ENCODE measurements at places on chromosomes 5 and 9.

DNA sequence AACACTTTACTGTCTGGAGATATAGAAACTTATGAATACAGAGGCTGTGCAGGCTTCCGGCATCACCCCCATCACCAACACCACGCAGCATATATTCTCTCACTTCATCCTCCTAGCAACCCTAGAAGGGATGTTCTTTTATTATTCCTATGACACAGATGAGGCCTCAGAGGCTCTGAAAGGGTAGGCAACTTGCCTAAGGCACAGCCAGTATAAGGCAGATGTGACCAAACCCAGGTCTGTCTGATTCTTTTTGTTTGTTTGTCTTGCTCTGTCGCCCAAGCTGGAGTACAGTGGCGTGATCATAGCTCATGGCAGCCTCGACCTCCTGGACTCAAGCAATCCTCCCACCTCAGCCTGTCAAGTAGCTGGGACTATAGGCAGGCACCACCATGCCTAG, 22.8 kb upstream of the CORO2A start:
- no peak for DNase-seq

- DNase-seq = no peak
Observed at GRCh38 chr5:82807021-82807420, 270.2 kb downstream of the TMEM167A start.

GRCh38 chr9:128175726-128176125, 15.6 kb downstream of the CIZ1 start:
- no peak for DNase-seq

- no peak for DNase-seq
Observed at GRCh38 chr5:57681942-57682341, 199.3 kb upstream of the ACTBL2 start.

DNA sequence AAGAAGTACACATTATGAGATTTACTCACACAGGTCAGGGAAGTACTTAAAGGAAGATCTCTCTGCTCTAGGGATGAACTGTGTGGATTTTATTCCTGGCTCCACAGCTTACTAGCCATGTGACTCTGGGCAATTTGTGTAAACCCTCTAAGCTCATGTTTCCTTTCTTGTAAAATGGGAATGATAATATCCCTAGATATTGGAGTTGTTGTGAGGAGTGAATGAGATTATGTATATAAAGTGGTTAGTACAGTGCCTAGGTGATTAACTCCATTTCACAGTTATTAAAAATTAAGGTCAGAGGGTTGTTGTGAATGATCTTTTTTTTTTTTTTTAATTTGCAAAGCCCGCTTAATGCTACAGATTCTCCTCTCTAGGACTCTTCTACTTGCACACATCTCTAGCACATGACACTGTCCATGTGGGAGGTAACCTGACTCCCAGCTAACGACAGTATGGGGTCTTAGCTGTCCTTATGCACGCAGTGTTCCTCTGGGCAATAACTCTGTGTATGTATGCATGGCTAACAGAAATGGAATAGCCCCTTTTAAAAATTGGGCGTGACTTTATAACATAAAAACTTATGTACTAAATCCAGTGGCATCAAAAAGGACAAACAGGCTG, 23.9 kb upstream of the MYOT start:
- no peak for DNase-seq

GRCh38 chr5:96601200-96601599, 61.0 kb upstream of the CAST start:
- DNase-seq = no peak

- no peak for DNase-seq
Observed at GRCh38 chr9:81387360-81388106, 301.8 kb downstream of the TLE1 start.

GRCh38 chr5:140140435-140140834, 14.7 kb downstream of the IGIP start:
- DNase-seq = no peak

DNA sequence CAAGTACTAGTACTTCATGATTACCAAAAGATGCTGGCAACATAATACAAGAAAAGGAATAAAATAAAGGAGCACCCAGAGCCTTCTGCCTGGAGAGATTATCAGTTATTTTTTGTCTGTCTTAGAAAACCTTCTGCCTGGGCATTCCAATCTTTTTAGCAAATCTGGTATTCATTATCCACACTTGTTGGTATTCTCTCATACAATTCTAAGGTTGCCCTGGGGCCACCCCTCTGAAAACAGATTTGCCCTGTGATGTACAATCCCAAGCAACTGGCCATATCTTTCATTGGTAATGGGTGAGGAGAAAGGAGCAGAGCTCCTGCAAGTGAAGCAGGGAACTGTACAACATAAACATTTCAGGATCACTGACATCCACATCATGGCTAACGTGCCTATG, 47.8 kb downstream of the WDR41 start:
- DNase-seq = no peak

GRCh38 chr9:77616191-77616590, 31.9 kb downstream of the GNA14 start:
- no peak for DNase-seq

GRCh38 chr9:106775960-106776359, 87.0 kb upstream of the ZNF462 start:
- no peak for DNase-seq

DNA sequence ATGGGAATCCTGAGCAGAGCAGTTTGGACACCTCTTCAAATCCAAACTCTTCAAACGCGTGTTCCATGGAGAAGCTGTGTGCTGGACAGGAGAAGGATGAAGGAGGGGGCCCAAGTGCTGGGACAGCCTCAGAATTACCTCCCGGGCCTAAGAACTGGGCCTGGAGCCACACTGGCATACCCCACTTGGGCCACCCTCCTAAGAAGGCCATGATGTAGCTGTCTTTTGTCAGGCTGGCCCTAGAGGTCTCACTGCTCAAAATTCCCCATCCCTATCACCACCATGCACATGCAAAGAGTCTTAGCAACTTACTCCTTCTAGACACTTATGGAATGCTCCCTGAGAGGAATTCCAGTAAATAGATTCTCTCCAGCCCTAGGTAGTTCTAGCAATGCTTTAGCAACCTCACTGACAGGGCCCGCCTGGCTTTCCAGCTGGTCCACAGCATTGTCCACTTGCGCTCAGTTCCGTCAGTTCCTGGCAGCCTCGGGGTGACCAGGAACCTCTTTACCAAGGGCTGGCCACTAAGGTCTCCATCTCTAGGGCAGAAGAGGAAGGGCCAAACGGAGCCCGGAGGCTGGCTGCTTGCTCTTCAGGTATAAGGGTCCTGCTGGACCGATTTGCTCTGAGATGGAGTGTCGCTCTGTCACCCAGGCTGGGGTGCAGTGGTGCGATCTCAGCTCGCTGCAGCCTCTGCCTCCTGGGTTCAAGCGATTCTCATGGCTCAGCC, 75.3 kb downstream of the RGS3 start:
- no peak for DNase-seq

GRCh38 chr5:56490971-56491468, 257.9 kb upstream of the ANKRD55 start:
- no peak for DNase-seq

DNA sequence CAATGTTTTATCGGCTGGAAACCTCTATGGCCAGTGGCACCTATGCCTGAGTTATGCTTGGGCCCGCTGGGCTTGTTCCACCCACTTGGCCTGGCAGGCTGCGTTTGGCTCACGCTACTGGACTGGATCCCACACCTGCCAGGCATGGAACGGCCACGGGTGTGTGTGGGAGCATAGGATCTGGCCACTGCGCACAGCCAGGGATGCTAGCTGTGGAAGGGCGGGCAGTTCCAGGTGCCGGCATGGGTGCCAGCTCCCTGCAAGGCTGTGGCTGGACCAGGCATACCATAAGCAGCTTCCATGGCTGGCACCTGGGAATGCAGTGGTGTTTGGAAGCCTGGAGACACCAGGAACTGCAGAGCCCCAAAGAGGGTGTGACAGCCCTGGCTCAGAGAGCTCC, 1063.9 kb upstream of the ACO1 start:
- DNase-seq = no peak

GRCh38 chr9:99373912-99374311, 151.8 kb downstream of the SEC61B start:
- DNase-seq = no peak

DNA sequence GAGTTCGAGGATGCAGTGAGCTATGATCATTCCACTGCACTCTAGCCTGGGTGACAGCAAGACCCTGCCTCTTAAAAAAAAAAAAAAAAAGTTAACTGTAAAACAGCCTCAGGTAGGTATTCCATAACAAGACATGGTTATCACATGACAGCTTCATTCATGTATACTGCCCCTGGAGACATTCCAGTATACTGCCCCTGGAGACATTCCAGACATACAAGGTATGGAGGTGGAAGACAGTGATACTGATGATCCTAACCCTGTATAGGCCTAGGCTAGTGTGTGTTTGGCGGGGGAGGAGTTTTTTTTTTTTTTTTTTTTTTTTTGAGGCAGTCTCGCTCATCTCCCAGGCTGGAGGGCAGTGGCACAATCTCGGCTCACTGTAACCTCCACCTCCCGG, 105.5 kb downstream of the RICTOR start:
- DNase-seq = no peak

DNA sequence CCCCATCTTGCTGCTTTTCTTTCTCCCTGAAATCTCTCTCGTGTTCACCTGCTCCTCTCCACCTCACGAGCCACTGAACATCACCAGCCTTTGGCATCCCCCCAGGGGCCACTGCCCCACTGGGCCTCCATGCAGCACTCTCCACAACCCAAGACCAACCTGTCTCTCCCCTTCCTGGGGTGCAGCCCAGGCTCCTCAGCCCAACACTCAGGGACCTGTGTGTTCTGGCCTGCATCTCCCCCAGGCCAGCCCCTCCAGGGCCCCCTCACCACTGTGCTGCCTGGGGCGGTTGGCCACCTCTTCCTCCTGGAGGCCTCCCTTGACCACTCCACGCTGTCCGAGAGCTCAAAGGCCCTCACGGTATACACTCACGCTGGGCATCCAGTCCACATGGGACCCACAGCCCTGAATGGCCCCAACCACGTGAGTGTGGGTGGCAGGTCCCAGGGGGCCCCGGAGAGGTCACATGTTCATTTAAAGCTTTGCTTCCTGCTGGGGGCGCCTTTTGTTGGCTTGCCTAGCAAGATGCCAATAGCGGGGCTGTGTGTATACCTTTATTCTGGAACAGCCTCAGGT, 453 bp upstream of the DOK3 start:
- no peak for DNase-seq

DNA sequence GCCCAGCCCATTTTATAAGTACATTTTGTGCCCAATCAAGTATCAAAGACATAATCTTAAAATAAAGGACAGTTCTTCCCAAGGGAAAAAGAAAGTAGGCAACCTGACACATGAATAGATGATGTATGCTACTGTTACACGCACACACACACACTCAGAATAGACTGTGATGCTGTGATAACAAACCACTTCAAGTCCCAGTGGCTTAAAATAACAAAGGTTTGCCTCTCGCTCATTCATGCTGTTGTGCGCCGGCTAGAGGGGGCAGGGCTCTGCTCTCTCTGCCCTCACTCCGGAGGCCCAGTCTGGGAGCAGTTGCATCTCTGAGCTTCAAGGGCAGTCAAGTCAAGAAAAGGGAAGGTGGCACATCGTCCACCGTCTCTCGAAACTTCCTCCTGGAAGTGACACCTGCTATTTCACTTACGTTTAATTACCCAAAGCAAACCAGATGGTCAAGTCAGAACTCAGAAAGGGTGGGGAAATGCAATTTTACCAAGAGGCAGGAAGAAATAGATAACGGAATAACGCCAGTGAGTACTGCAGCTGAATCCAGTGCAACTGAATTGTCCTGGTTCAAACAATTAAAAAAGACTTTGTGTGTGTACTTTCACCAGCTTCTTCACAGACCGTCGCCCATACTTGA, 43.3 kb downstream of the ANKRD33B start:
- no peak for DNase-seq

GRCh38 chr9:127522727-127523126, 71.4 kb downstream of the LRSAM1 start:
- no peak for DNase-seq

- peak; percentile 8 for DNase-seq
Observed at GRCh38 chr5:134647750-134648424, 698 bp upstream of the SEC24A start.

DNA sequence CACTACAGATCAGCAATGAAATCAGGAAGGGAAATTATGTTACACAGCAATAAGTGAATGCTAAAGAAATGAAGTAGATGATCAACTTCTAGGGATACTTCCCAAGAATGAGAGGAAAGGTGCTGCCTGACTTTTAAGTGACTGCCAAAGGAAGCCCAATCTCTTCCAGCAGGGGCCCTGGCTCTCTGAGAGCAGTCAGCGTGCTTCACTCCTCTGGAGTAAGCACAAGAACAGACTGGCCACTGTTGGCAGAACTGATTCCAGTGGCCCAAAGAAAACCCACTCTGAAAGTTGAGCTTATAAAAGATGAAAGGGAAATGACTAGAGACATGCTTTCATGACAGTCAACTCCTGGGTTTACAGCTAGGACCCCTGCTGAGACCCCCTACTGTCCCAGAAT, 41.8 kb downstream of the MTMR12 start:
- no peak for DNase-seq

GRCh38 chr5:119019949-119020348, 31.6 kb upstream of the DTWD2 start:
- DNase-seq = no peak

DNA sequence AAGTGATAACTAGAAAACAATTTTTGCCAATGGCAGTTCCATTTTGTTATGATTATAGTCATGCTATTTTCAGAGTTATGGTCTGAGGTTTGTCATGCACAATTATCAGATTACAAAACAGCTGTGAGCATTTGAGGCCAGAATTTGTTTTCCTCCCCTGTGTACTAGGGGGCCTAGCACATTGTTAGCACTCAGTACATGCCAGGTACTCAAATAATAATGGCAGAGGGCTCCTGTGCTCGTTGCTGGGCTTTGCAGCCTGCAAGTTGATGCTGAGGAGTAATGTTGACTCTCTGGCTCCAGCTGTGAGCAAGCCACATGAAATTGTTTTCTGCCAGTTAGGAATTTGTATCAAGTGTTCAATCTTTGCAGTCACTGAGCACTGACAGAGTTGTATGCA, 6.9 kb downstream of the DNAI1 start:
- DNase-seq = no peak

- DNase-seq = no peak
Observed at GRCh38 chr5:135944967-135945560, 9.7 kb downstream of the LECT2 start.

DNA sequence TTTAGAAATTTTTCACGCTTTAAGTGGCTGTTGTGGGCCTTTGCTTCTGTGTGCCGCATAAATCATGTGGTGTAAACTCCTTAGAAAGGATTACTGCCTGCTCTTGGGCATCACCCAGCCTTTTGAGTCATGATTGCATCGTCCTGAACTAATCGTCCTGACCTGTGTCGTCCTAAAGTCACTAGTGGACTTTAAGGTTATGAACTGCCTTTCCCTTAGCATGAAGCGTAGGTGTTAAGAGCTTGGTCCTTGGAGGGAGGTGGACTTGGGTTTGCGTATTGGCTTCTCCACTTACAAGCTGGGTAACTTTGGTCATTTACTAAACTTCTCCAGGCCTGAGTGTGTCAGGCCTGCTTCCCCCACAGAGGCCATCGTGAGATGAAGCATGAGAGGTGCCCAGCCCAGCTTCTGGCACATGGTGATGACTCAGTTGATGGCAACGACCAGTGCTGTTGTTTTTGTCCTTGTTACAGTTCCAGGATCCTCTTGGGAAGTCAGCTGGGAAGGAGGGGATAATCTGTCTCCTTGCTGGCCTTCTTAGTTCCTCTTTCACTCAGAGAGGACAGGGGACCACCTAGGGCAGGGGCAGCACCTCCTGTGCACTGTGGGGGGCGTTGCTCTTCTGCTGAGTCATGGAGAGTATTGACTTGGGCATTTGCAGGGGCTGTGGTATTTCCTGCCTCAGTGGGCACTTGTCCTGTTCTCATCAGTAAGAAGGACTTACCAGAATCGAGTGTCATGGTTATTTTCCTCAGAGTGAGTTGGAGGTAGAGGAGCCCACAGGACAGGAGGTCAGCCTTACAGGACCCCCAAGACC, 54.2 kb upstream of the NCS1 start:
- no peak for DNase-seq

Data from stimulated activated CD8-positive, alpha-beta memory T cell treated with anti-CD3 and anti-CD28 coated beads, Interleukin-4, amount 100 ng/mL, for 1 hour (primary cell).